Kidney epithelial cell (primary cell): ENCODE measurements at places on chromosomes 5 and 9.

DNA sequence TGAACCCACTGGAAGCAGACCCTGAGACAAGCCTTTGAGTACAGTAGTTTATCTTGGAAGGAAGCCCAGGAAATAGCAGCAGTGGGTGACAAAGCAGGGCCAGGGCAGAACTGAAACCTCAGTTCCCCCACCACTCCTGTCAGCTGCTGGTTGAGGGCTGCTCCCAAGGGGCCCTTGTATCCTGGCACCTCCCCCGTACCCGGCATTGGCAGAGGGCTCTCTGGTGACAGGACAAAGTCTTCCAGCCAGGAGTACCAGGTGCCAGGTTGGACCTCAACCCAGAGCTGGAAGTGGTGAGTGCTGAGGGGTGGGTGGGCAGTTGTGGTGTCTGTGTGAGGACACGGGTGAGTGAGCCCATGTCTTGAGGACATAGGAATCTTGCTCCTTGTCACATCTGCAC lies 123.3 kb downstream of the PHF2 start:
- DNase-seq: no peak

DNA sequence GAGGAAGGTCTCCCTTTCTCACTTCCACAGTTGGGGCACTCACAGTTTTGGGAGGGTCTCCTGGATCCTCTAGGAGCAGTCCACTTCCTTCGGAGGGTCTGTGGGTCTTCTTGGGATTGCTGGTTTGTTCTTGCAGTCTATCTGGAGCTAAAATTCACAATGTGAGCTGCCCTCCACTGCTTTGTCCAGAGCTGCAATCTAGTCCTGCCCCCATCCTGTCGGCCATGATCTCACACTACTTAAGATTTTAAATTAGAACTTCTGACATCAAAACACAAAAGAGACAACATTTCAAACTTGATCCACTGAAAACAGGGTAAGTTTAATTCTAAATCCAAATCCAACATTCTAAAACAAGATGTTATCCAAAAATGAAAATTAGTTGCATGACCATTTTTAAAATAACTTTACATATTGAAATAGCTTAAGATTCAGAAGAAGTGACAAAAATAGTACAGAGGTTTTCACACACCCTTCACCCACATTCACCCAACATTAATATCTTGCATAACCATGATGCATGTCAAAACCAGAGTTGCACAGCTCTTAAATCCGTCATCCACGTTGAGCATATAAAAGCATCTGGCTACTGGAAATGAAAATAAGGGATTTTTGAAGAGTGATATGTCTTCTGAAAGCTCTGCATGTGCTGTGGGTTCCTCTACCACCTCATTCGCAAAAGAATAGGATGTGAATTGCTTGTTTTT lies 113.7 kb upstream of the EPB41L4A start:
- DNase-seq: no peak

DNA sequence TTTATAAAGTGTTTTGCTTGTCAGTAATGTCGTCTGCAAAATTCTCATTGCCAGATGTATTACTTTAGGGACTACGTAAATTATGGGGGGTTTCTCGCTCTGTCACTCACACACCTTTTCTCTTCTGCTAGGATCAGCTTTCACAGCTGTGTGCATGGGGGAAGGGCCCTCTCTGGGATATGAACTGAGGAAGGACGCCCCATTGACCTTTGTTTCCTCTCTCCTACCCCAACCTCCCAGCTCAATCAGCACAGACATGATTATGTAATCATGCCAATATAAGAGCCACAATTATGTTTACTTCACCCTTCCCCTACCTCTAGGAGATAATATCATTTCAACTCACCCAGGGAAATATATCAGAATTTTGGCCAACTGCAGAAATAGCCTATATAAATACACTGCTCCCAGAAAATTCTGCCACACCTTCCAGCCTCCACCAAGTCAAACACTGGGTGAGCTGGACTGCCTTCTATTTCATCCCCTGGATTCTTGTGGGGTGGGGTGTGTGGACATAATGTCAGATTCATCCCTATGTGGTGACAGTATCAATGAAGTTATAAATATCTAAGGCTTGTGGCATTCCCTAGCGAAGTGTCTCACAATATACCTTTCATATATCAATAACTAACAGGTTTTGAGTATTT lies 12.6 kb upstream of the SEMA5A start:
- DNase-seq: no peak

DNA sequence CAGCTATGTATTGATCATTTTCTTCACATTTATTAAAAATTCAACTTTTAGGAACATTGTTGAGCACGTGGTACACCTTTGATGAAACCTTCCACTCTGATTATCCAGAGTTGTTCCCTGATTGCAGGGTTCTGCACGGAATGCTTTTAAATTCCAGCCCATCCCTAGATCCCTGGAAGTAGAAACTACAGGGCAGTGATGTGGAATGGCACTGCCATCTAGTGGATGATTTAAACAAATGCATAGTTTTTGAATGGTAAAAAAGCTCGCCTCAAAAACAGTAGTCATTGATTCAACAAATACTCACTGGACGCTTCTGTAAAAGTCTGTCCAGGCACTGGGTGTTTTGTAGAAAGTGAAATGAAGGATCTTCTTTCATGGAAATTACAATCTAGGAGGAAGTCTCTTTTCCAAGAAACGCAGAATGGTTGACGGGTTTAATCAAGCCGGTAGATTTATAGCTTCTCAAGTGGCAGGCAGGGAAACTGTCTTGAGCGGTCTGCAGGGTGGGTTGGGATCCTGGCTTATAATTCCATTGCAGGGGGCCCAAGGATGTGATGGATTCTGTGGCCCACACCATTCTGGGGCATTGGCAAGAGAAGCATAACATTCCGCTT lies 118.4 kb downstream of the ARHGAP26 start:
- no peak for DNase-seq
